NCI-H1105 (cell line): ENCODE measurements at places on chromosomes 4 and X.

GRCh38 chrX:73944563-73944908 is 359.4 kb upstream of the ZCCHC13 start:
- DNase-seq, result no peak

DNA sequence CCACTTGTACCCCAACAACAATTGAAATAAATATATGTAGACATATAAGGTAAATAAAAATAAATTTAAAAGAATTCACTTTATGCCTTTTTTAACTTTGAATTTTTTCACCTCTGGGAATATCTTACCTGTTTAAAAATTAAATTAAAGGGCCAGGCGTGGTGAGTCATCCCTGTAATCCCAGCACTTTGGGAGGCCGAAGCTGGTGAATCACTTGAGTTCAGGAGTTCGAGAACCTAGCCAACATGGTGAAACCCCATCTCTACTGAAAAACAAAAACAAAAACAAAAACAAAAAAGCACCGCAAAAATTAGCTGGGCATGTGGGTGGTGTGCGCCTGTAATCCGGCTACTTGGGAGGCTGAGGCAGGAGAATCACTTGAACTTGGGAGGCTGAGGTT is 164.8 kb downstream of the AASDH start:
- no peak for DNase-seq

DNA sequence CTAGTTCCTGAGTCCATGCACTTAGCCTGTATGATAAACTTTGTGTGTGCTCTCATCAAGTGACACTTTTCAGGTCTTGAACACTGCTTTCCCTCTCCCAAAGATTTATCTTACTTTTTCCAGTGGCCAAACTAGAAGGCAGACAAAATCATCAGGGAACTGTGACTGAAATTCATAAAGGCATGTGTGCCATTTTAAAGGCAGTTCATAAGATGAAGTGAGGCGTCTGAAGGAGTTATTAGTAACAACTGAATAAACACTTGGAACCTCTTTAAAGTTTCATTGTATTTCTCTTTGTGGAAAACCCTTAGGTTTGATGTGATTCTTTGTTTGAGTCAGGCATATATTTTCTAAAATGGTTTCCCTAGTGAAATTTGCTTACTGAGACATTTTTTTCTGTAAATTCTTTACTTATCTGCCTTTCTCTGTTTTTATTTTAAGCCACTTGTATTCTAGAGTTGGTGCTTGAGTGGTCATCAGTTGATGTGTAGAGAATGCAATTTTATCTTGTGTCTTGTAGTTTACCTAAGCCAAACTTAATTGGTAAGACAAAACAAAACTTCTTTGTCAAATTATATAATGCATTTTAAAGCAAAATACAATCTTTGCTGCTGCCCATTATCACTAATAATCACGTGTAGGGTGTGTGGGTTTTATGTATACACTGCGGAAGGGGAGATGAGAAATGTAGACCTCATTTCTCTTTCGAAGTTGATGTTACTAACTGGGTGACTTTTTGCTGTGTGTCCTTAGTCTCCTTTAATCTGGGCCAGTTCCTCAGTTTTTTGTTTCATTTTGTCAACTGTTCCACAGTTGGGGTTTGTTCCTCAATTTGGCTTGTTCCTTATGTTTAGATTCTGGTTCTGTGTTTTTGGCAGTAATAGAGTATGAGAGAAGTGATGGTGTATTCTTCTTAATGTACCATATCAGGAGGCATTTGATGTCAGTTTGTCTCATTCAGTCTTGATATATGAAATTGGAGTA is 56.8 kb downstream of the RBPJ start:
- DNase-seq, result no peak

- no peak for DNase-seq
These were observed 1.3 kb downstream of the FAM53A start for GRCh38 chr4:1682860-1683259.

DNA sequence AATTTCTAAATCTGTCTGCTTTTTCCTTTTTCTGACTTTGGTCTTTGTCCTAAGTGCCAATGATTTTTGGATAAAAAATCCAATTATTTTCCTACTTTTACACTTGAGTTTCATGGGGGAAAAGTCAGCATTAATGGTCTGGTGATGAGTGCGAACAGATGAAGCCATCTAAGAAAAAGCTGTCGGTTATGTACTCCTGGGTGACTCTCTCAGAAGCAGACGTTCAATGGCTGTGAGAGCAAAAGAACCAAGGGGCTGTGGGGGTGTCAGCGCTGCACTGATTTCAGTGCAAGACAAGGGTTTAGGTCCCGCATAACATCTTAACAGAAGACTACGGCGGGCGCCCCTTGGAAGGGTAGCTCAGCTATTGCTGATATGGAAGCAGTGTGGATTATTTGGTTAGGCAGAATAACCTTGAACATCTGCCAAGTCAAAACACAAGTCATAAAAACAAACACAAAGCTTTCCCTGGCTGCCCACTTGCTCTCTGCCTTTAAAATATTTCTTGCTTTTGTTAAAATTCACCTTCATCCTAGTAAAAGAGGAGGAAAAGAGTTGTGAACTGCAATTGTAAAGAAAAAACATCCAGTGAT is 240.5 kb downstream of the MAML3 start:
- no peak for DNase-seq

- no peak for DNase-seq
These were observed 30.2 kb upstream of the TSPAN5 start for GRCh38 chr4:98688411-98689290.

- no peak for DNase-seq
These were observed 391.0 kb downstream of the MAGEB5 start for GRCh38 chrX:26606971-26607370.

- DNase-seq, result no peak
These were observed 2.5 kb downstream of the GALNT7 start for GRCh38 chr4:173171098-173171497.

GRCh38 chr4:76765473-76766183 is 132.3 kb downstream of the SOWAHB start:
- DNase-seq, result no peak

- DNase-seq, result no peak
These were observed 109.6 kb downstream of the IL15 start for GRCh38 chr4:141746026-141746425.

DNA sequence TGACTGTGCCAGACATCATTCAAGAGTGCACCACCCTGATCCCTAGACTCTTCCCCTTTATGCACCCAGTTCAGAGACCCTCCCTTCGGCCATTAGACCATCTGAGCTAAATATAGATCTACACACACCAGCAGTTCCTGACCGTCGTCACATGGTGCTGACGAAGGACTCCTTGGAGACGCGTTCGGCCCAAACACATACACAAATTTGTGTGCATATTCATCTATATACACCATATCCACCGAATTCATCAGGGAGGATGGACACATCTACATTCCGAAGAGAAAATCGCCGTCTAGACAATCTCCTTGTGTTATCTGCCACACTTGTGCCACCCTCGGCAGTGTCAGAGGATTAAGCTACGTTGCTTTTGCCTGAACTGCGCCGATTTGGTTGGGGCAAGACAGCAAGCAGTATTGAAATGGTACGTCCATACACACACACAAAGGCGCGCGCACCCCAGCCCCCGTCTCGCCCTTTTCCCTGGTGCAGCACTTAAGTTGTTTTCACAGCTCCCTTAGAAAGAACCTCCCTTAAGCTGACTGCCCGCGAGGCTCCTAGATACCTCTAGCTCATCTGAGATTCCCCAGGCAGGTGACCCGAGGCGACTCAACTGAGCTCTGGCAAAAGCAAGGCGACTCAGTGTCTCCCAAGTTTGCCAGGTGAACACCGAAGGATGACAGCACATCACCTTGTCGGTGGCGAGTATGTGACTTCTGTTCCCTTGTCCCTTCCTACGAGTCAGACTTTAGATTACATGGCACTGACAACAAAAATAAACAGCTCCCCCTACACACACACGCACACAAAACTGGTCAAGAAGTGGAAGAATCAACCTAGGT is 1.0 kb downstream of the RASGEF1B start:
- DNase-seq, result no peak

DNA sequence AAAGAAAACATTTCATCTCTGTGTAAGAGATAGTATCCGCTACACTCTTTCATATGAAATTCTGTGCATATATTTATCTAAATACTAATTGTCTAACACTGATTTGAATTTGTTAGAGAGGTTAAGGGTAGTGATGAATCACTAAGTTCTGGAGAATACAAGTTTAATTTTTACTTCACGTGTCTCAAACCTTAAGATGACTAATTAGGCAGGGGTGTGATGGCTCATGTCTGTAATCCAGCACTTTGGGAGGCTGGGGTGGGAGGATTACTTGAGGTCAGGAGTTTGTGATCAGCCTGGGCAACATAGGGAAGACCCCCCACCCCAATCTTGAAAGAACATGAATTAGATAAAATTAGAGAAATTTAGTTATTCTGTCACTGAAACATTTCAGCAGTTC is 2241.9 kb downstream of the PCDH7 start:
- no peak for DNase-seq

DNA sequence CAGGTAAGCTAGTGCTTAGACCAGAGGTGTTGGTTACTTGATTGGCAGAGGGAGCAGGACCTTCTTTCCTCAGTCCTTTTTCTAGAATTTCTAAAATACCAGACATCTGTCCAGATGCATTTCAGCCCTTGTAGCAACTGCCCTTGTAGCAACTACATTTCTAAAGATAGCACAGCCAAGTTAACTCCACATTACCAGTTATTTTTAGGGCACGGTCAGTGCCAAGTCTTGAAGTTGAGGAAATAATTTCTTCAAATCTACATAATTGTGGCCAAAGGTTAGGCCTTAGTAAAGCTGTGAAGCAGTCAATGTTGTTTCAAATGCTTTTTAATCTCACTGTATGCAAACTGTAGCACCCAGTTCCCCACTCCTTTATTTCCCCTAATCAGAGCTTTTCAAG is 62.9 kb downstream of the MID1IP1 start:
- DNase-seq, result no peak

DNA sequence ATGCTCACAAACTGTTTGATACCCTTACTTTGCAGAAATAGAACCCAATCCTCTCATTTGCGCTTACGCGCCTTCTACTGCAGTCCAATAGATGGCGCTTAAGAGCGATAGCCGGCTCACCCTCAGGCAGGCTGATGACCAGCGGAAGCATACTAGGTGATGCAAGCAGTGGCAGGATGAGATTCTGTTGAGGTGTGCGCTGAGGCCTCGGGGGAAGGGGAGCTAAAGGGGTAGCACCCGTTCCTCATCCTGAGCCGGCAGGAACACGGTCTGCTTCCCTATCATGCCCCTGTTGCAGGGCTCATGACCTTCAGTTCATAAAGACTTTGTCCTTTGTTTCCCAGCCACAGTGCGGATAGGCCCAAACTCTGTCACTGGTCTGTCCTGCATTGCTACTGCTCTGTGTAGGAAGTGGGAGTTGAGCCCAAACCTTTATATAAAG is 628.9 kb downstream of the TLL1 start:
- no peak for DNase-seq

GRCh38 chrX:132118358-132118757 is 9.5 kb downstream of the FRMD7 start:
- DNase-seq, result no peak

- DNase-seq, result no peak
These were observed 23.4 kb downstream of the TMEM164 start for GRCh38 chrX:110026099-110026844.

DNA sequence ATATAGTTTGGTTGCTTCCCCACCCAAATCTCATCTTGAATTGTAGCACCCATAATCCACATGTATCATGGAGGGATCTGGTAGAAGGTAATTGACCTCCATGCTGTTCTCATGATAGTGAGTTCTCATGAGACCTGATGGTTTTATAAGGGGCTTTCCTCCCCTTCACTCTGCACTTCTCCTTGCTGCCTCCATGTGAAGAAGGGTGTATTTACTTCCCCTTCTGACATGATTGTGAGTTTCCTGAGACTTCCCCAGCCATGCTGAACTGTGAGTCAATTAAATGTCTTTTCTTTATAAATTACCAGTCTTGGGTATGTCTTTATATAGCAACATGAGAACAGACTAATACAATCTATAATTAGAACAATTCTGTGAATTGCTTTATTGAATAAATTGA is 11.9 kb upstream of the DCAF4L1 start:
- DNase-seq, result no peak

DNA sequence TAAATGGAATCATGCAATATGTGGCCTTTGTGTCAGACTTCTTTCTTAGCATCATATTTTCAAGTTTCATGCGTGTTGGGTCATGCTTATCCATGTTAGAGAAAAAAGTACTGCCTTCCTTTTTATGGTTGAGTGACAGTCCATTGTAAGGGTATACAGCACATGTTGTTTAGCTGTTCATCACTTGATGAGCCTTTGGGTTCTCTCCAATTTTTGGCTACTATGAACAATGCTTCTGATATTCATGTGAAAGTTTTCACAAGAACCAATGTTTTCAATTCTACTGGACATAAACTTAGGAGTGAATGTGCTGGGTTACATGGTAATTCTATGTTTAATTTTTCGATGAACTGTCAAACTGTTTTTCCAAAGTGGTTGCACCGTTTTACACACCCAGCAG is 28.1 kb upstream of the LNX1 start:
- no peak for DNase-seq

DNA sequence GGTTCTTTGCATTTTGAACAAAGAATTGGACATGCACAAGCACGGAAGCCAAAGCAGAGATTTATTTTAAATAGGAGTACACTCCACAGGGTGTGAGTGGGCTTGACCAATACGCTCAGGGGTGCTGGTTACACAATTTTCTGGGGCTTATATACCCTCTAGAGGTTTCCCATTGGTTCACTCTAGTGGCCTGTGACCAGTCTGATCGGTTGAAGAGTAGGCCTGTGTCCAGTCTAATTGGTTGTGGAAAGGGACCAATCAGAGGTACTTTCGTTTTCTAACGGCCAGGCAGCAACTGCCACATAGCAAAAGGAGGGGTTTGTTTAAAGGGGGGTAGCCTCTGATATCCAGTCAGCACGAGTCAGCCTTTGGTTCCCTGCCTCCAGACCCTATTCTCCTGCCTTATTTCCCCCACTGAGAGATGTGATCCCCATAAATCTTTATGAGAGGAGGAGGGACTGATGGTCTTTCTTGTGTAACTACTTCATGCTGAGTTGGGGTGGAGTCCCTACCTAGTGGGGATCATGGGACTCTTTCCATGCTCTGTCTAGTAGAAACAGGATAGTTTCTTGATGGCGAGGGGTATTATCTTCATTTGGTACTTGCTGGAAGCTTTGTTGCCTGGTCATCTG is 11.3 kb upstream of the AREG start:
- DNase-seq, result no peak

DNA sequence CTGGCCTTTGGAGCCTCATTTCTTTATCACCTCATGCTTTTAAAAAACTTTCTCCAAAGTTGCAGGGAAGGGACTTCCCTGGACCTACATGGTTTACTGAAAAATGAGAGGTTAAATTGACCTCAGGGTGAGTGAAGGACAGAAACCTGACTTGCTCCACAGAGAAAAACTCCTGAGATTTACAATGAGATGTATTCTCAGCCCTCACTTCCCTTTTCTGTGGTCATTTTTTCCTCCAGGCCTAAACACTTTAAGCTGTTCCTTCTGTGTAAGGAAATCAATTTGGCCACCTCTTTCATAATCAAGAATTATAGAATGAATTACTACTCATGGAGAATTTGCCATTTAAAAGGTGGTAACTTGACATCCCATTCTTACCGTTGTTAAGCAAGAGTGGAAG is 77.9 kb downstream of the HPGD start:
- DNase-seq, result no peak

GRCh38 chr4:54659749-54660535 is 2.2 kb downstream of the KIT start:
- DNase-seq, result no peak

GRCh38 chrX:129144172-129145038 is 378.9 kb downstream of the SMARCA1 start:
- DNase-seq, result no peak

- no peak for DNase-seq
These were observed 198.7 kb downstream of the ENOX2 start for GRCh38 chrX:130704053-130705038.
